ENCODE measurements at places on chromosomes 2 and 18. TPM values are rescaled to one million over a fixed set of nuclear protein-coding genes. Genes with fewer than 3 reads are reported as not detected.

DNA sequence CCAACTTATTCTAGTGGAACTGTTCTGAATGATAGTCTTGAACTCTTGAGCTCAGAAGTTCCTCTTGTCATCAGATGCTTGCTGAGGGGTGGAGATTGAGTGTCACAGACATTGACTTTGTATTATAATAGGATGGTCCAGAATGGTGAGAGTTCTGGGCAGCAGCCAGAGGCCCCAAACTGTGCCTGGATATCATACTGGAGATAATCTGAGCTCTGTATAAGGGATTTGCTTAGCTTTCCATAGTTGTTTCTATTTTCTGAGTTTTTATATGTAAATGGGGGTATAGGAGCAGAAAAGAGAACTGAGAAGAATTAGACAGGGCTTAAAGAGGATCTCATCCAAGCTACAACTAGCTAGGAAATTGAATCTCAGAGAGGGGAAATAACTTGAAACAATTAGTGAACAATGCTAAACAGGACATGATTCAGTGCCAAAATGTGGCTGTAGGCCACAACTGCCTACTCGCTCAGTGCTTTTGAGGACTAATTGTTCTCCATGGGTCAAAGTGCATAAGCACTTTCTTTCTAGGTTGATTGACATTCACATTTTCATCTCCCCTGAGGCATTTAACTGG, 10.1 kb upstream of the LCLAT1 start:
- no peak for DNase-seq

- DNase-seq, result no peak
Observed at GRCh38 chr2:31354837-31355236, 59.7 kb downstream of the XDH start.

GAREM1 gene
- 4.8 TPM for total RNA-seq

LMAN2L gene
- 12.0 TPM for total RNA-seq

Data from left lobe of liver (tissue), 2 donors.